ENCODE measurements at places on chromosomes 2 and 18. TPM values are rescaled to one million over a fixed set of nuclear protein-coding genes. Genes with fewer than 3 reads are reported as not detected.

- H3K4me3 ChIP-seq: no peak overlapping the region
- H3K27me3 ChIP-seq: peaks cover 19% of the 10 kb centered on the region
- no peak overlapping the region for H3K27ac ChIP-seq
- H3K36me3 ChIP-seq: no peaks in the 10 kb centered on the region
- DNase-seq: no peak
- no peaks in the 10 kb centered on the region for H3K4me1 ChIP-seq
Observed at GRCh38 chr2:129192841-129193253, 786.6 kb upstream of the RAB6C start.

DNA sequence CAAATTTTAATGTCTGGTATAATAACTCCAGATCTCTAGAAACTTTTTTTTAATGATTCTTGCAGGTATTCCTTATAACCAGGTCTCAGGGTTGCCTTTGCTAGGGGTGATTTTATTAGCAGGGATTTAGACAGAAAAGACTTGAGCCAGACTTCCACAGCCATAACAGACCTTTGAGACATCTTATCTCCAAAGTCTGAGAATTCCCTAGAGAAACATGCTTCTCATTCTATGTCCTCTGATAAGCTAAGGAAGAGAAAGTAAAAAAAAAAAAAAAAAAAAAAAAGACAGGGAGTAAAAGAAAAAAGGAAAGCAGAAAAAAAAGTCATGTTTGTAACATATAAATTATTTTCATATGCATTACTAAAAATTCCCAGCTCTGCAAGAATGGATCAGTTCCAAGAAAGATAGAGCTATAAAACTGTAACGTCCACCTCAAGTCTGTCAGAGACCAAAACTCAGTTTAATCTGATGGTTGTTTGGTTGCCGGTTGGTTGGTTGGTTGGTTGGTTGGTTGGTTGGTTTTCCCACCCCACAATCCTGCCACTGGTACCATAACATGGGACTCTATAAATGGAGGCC is 153.8 kb downstream of the COL6A3 start:
- no peaks in the 10 kb centered on the region for H3K4me1 ChIP-seq
- no peak overlapping the region for H3K27ac ChIP-seq
- H3K4me3 ChIP-seq: no peak overlapping the region
- no peak for DNase-seq
- peaks cover 9% of the 10 kb centered on the region for H3K27me3 ChIP-seq

DNA sequence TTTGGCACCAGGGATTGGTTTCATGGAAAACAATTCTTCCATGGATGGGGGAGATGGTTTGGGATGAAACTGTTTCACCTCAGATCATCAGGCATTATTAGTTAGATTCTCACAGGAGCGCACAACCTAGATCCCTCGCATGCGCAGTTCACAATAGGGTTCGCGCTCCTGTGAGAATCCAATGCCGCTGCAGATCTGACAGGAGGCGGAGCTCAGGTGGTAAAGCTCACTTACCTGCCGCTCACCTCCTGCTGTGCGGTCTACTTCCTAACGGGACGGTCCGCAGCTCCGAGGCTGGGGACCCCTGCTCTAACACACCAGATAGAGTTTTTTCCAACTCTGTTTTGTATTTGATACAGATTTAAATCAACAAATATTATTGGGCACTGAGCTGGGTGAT is 286.5 kb downstream of the MTX2 start:
- H3K4me3 ChIP-seq: no peak overlapping the region
- H3K4me1 ChIP-seq: peaks cover 3% of the 10 kb centered on the region
- no peak for DNase-seq
- peaks cover 6% of the 10 kb centered on the region for H3K27me3 ChIP-seq
- H3K27ac ChIP-seq: no peak overlapping the region

Gene ST6GAL2
- total RNA-seq: not detected

Gene TBR1
- not detected for total RNA-seq

Measured in K562 (cell line).